Activated CD8-positive, alpha-beta T cell treated with anti-CD3 and anti-CD28 coated beads, Interleukin-2, amount 10 ng/mL, durations not matched to agents 7 days and 5 days (primary cell): ENCODE measurements at places on chromosomes 4 and X.

DNA sequence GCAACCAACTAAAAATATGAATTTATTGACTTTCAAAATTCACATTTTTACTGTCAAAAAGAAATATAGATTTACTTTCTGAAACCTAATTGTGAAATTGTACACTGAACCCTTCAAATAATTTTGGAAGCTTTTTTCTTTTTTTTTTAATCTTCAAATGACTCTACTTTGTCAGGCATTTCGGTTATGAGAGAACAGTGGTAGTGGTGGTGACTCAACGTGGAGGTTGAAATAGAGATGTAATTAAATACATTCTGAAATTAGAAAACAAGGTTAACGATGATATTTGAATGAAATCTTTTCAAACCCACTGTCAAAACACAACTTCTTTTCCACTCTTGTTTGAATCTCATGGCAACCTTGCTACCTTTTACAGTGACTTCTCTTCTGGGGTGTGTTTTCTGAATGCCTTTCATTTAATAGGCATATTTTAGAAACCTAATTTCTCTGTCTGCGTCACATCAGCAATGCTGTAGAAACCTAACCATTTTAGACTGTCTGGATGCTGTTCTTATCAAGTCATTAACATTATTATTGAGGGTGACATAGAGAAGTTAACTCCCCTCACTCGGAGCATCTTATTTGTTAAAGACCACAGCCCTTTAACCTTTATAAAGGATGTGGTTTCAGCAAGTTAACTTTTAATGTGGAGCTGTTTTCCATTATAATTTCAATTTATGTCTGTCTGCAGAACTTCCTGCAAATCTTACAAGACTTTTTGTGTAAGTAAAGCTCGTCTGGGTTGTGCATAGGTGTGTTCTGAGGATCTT is 136.8 kb downstream of the PCDH7 start:
- DNase-seq: no peak
- no peaks in the 10 kb centered on the region for H3K4me1 ChIP-seq
- H3K4me3 ChIP-seq: no peak overlapping the region
- no peak overlapping the region for H3K27ac ChIP-seq

- no peaks in the 10 kb centered on the region for H3K27me3 ChIP-seq
- no peak overlapping the region for H3K27ac ChIP-seq
- H3K4me1 ChIP-seq: peaks cover 46% of the 10 kb centered on the region
- no peak for DNase-seq
- peaks cover 33% of the 10 kb centered on the region for H3K36me3 ChIP-seq
Measured at GRCh38 chr4:128823025-128823661, 13.6 kb downstream of the JADE1 start.

- H3K36me3 ChIP-seq: no peaks in the 10 kb centered on the region
- H3K4me3 ChIP-seq: no peak overlapping the region
- no peak overlapping the region for H3K27ac ChIP-seq
- no peaks in the 10 kb centered on the region for H3K4me1 ChIP-seq
- H3K27me3 ChIP-seq: no peaks in the 10 kb centered on the region
Measured at GRCh38 chrX:41033299-41033698, 51.9 kb upstream of the USP9X start.

DNA sequence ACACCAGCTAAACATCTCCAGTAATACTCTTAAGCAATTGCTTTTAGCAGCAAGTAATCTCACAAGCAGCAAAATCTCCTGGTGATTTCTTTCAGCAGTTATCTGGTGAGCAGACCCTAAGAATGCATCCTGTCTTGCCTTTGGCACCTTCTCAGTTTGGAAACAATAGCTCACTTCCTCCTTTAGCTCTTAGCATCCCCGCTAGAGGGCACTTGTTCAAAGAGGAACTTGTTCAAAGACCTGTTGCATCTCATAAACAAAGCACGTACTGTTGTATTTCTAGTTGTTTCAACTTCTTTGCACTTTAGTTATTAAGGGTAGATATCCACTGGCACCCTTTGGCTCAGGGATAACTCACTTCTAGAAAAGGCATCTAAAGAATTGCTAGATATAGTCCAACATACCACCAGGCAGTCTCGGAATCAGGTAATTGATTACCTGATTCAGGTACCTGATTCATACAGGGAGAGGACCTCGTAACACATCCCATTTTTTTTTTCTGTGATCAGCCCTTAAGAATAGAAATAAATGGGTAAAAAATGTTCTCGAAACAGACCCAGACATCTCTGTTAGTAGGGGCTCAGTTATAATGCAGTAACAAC is 81.9 kb upstream of the QRFPR start:
- H3K4me1 ChIP-seq: no peaks in the 10 kb centered on the region
- peak; percentile 71 for DNase-seq
- no peak overlapping the region for H3K4me3 ChIP-seq
- H3K27me3 ChIP-seq: peaks cover 14% of the 10 kb centered on the region

DNA sequence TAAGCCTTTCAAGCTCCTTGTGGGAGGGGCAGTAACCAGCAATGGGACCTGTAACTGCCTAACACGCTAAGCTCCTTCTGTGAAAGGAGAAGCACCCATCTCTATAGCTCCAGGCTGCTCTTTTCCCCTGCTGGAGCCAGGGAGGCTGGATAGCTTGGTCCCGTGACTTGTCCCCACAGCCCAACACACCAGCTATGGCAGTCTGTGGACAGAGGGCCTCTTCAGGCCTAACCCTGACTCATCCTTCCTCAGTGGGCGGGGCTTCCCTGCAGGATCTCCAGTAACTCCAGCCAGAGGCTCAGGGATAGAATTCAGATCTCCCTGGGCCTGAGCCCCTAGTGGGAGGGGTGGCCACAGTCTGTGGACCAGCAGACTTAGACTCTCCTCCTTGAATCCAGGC is 1290.1 kb downstream of the PCDH7 start:
- H3K36me3 ChIP-seq: no peaks in the 10 kb centered on the region
- H3K27ac ChIP-seq: no peak overlapping the region
- no peaks in the 10 kb centered on the region for H3K4me1 ChIP-seq
- H3K4me3 ChIP-seq: no peak overlapping the region
- H3K27me3 ChIP-seq: no peaks in the 10 kb centered on the region

DNA sequence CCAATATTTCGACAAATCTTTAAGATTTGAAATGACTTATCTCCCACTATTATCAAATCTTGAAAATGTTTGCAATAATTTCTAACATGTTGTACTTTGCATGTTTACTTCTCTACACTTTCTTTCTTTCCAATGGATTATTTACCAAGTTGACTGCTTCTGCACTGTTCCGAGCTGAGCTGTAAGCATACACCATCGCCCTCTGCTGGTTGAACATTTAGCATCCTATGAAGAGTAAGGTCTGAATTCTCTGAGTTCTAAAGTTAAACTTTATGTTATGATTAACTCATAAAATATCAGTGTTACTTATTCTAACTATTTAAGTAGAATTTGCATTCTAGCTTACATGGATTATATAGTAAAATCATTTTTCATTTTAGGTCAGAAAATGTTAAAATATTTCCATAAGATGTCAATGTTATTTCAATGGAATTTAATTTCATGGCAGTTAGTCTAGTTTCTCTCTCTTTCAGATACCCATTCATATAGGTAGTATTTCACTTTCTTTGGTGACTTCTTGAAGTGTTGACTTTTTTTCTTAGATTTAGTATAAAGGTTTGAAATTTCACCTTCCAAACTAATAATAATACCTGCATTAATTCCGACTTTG is 137.4 kb downstream of the DKK2 start:
- no peaks in the 10 kb centered on the region for H3K36me3 ChIP-seq
- H3K27me3 ChIP-seq: no peaks in the 10 kb centered on the region
- no peaks in the 10 kb centered on the region for H3K4me1 ChIP-seq
- no peak overlapping the region for H3K4me3 ChIP-seq

GRCh38 chr4:77026322-77026704 is 49.5 kb downstream of the CCNI start:
- H3K36me3 ChIP-seq: peaks cover 69% of the 10 kb centered on the region
- peaks cover 38% of the 10 kb centered on the region for H3K4me1 ChIP-seq
- no peaks in the 10 kb centered on the region for H3K27me3 ChIP-seq

GRCh38 chrX:39206399-39207145 is 405.3 kb downstream of the MID1IP1 start:
- H3K27me3 ChIP-seq: no peaks in the 10 kb centered on the region
- no peak overlapping the region for H3K27ac ChIP-seq

DNA sequence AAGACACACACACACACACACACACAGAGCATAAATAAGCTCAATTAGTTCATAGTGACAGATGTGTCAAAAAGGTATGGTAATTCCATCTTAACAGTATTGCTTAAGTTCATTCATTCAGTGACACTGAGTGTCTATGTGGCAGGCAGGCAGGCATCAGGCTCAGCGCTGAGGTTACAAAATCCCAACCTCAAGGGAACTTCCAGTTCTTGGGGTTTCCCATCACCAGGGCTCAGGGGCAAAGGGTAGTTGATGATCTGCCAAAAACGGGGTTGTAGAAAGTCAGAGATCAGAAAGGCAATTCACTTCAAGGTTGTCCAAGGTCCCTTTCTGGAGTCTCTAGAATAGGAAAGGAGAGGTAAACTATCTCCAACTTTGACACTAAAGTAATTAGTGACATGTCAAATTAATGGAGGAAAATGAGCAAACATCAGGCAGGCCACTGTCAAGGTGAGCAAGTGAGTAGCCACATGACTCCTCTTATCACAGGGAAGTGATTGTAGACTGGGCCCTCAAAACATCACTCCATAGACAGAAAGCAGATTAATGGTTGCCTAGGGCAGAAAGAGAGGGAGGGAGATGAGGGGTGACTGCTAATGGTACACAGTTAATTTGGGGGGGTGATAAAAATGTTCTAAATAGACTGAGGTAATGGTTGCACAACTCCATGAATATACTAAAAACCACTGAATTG is 41.8 kb downstream of the GPC4 start:
- H3K4me3 ChIP-seq: no peak overlapping the region
- H3K36me3 ChIP-seq: no peaks in the 10 kb centered on the region
- H3K27ac ChIP-seq: no peak overlapping the region
- no peak for DNase-seq
- H3K27me3 ChIP-seq: peaks cover 2% of the 10 kb centered on the region
- H3K4me1 ChIP-seq: no peaks in the 10 kb centered on the region

- H3K27me3 ChIP-seq: peaks cover 17% of the 10 kb centered on the region
- H3K27ac ChIP-seq: no peak within 1 kb of the TSS
- H3K36me3 ChIP-seq: no peaks in the 10 kb centered on the region
- peak; percentile 61 for DNase-seq
- H3K4me3 ChIP-seq: no peak within 1 kb of the TSS
- peaks cover 13% of the 10 kb centered on the region for H3K4me1 ChIP-seq
Measured at GRCh38 chr4:71338846-71339593, at the start of gene SLC4A4. SLC4A4 (plus strand) TSS chr4:71339020.

DNA sequence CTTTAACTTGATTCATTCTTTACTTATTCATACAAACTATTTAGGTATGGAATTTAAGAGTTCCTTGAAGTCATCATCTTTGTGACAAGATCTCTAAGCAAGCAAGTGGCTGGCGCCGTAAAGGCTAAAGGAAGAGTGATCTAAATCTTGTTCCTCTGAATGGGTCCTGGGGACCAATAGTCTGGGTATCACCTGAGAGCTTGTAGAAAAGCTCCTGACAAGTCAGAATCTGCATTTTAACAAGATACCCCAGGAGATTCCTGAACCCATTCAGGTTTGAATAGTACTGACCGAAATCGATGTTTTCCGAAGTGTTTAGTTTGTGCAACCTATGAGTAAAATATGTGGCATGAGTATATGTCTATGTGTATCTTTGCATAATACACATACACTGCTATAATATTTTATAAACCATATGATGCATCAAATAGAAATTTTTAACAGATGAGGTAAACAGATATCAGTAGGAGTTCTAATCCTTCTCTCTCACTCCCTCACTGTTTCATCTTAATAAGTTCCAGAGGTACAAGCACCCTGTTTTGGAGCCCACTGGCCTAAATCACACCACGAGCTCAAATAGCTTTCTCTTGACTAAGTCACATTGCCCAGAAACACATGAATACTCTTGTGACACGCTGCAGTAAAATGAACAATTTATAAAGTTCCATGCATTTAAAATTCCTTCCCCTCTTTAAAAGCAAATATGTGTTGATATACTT is 170.0 kb downstream of the RELL1 start:
- no peaks in the 10 kb centered on the region for H3K27me3 ChIP-seq
- H3K27ac ChIP-seq: no peak overlapping the region
- DNase-seq: no peak
- H3K4me3 ChIP-seq: no peak overlapping the region
- H3K36me3 ChIP-seq: no peaks in the 10 kb centered on the region

- H3K4me3 ChIP-seq: no peak overlapping the region
- peaks cover 4% of the 10 kb centered on the region for H3K27me3 ChIP-seq
- H3K4me1 ChIP-seq: no peaks in the 10 kb centered on the region
- H3K27ac ChIP-seq: no peak overlapping the region
Measured at GRCh38 chr4:169027663-169028062, 17.6 kb upstream of the CBR4 start.

DNA sequence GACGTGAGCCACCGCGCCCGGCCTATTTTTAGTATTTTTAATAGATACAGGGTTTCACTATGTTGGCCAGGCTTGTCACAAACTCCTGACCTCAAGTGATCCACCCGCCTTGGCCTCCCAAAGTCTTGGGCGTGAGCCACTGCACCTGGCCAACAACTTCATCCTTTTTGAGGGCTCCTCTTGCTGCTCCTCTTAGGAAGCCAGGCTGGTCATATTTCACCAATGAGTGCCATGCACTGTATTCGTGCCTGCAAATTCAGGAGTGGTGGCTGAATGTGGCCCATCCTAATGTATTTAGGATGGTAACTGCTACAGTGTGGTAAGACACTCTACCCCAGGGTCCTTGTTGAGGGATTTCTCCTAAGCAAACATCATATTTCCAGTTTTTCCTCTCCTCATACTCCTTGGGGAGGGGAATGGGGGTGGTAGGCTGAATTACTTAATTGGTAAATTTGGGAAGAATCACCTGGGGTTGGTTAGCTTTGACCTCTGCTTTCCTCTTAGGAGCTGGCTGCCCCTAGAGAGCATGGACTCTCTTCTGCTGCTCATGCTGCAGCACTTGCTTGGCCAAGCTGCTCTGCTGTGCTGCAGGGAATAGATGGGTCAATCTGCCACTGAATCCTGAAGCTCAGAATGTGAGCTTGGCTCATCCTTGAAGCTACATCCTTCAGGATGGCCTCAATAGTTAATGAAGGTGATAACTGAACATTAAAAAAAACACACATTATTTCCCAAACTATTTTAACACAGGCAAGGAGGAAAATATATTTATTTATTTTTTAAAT is 167.4 kb downstream of the HS3ST1 start:
- H3K36me3 ChIP-seq: no peaks in the 10 kb centered on the region
- no peaks in the 10 kb centered on the region for H3K27me3 ChIP-seq
- H3K4me3 ChIP-seq: no peak overlapping the region
- no peaks in the 10 kb centered on the region for H3K4me1 ChIP-seq

DNA sequence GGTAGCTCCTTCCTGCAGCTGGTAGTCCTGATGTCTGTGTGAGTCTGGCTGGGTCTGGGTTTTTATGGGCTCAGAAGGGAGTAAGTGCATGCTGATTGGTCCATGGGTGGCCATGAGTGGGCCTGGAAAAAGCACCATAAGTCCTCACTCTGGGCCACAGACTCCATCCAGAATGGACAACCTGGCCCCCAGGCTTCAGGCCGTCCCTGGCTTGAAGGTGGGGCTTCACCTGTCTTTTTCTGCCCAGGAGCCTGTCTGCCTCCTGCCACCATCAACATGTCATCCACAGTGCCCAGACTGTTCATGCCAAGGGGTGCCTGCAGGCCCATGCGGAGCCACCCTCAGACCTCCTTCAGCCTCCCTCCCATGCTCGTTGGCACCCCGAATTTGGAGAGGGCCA is 620.0 kb downstream of the RAPGEF2 start:
- no peak overlapping the region for H3K27ac ChIP-seq
- H3K36me3 ChIP-seq: no peaks in the 10 kb centered on the region
- H3K4me1 ChIP-seq: no peaks in the 10 kb centered on the region
- no peak overlapping the region for H3K4me3 ChIP-seq
- no peak for DNase-seq
